Activated CD4-positive, alpha-beta memory T cell treated with anti-CD3 and anti-CD28 coated beads for 36 hours (primary cell): ENCODE measurements at places on chromosomes 7 and 10.
A peak's percentile ranks its signal among the peaks of the same experiment; 100 is the strongest.

DNA sequence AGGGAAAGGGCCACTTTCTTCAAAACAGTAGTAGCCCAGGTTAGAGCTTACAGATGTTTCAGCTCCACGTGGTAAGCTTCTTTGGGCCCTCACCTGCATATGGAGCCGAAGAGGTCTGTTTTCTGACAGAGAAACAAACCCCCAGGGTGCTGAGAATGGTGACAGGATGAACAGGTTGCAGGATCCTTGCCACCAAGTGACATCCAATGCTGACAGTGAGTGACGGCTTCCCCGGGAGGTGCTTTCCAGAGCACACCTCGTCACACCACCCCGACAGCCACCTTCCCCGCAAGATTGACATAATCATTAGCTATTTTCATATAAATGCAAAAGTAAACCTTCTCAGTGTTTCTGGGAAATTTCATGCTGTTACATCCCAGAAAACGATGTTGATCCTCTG lies 109.3 kb upstream of the BTBD16 start:
- no peak for DNase-seq

DNA sequence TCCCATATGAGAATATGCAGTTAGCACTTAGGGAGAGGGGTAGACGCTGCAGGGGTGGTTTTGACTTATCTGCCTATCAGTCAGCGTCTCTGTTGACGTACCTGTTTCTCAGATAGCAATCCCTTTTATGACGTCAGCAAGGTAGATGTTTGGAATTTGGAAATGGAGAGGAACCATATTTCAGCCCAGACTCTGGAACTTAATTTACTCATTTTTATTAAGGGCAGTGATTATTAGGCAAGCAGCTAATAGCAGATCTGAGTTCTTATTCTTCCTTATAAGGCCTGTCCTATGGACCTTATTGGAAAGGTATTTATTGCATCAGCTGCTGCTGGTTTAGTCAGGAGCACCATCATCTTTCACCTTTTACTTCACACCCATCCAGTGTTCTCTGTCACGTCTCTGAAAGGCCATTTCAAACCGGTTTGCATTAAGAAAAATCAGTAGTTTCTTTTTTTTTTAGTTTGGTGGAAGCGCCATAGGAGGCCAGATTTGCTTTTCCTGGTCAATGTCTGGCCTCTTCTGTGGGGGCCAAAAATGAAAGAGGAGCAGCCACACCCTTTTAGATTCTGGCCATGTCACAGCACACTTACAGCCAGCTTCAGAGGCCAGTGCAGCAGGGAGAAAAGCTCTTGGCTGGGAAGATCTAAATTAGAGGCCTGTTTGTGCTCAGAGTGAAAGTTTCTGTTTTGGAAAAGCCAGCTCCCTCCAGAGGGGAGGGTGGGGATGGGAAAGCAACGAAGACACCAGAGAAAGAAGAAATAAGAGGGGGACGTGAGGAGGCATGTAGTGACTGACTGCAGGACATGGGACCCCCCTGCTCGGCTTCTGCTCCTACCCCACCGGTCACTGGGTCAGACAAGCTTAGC lies 146.3 kb downstream of the TCF7L2 start:
- DNase-seq: no peak

GRCh38 chr10:74822521-74823089 lies 3.8 kb upstream of the KAT6B start:
- DNase-seq: peak; percentile 20

GRCh38 chr10:36666451-36666850 lies 458.9 kb upstream of the ANKRD30A start:
- no peak for DNase-seq

- DNase-seq: peak; percentile 69
These were observed 4.0 kb upstream of the RBM28 start for GRCh38 chr7:128347647-128348097.

GRCh38 chr10:33833566-33833965 lies 499.1 kb upstream of the NRP1 start:
- DNase-seq: no peak

- no peak for DNase-seq
These were observed 42.8 kb downstream of the AP5Z1 start for GRCh38 chr7:4818000-4818794.
